ENCODE measurements at places on chromosomes 5 and 9.

DNA sequence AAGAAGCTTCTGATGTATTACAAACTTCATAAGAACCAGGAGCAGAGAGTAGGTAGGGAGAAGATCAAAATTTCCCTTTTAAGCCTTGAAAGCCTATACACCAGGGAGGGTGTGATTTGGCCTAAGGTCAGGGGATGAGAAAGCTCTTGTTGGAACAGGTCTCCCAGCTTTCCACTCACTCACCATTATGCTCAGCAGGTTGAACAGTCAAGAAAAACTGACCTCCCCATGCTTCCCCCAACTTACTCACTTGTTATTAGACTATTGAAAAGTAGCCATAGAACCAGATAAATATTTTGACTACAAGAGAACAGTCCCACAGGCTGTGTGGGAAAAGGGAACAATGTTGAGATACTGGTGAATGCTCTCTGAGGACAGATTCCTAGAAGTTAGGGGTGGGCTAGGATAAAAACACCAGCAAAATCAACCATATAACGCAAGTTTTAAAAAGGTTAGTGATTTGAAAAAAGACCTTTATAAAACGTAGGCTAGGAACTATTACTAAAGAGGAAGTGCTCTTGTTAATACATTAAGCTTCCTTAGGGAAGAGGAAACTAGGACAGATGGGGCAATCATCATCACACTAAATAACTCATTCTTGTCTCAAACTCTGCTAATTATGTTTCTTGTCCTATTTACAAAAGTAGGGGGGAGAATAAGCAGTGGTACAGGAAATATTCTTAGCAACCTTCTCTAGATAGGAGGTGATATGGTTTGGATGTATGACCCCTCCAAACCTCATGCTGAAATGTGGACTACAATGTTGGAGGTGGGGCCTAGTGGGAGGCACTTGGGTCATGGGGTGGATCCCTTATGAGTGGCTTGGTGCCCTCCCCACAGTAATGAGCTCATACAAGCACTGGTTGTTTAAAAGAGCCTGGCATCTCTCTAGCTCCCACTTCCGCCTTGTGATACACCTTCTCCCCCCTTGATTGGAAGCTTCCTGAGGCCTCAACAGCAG is 31.0 kb downstream of the PCDHGC5 start:
- no peak for DNase-seq

- no peak for DNase-seq
Measured at GRCh38 chr5:123451047-123451446, 27.8 kb upstream of the CEP120 start.

- DNase-seq, result no peak
Measured at GRCh38 chr9:89621676-89622075, 16.9 kb downstream of the GADD45G start.

DNA sequence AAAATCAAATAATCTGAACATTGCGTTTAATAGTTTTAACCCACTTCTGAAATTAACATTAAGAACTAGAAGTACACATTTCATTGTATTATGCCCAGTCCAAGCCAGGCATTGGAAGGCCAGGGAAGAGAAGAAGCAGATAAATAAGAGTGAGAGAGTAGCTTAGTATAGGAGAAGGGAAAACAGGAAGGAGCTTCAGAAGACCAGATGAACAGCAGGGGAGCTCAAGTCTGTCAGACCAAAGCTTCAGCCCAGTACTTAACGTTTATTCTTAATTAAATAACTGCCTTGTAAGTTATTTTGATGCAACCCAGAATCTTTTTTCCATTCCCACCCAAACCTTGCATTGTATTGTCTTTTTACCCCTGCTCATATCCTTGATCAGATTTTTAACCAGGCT is 11.5 kb upstream of the FAM120AOS start:
- DNase-seq, result no peak

DNA sequence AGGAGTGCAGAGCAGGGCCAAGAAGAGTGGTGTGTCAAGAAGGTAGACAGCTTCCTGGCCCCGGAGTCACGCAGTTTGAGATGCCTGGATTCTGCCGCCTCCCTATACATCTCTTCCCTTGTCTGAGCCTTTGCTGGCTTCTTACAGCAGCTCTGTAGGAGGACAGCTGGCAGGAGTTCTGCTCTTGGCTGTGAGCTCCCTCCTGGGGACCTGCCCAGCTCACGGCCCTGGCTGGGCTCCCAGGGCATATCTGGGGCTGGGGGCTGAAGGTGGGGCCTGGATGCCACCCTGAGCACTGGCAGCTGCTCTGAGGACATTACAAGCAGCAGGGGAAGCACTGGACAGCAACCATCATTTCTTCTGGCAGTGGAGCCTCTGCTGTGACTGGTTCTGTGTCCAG is 786 bp upstream of the TSSK1B start:
- DNase-seq, result no peak

DNA sequence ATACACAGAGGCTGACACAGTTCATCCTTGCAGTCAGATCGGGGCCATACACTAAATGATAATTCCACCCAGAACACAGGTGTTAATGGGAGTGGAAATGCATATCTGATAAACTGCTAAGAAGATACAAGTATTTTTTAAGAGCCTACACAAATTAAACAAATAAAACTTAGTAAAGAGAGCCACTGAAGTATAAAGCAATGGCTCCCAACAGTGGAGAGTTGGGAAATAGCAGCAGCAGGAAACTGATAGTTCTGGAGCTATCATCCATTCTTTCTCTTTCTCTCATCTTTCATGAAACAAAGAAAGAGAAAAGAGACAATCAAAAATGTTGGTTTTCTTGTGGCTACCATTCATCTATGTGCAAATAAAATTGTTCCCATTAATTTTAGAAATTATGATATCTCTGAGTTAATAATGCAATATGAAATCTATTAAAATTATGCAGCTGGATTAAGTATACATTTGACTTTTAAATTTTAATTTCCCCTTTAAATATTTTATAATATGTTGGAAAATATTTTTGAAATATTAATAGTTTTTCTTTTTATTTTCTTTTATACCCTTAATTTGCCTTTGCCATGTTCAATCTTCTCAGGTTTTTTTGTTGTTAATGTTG is 120.8 kb downstream of the EMB start:
- no peak for DNase-seq

DNA sequence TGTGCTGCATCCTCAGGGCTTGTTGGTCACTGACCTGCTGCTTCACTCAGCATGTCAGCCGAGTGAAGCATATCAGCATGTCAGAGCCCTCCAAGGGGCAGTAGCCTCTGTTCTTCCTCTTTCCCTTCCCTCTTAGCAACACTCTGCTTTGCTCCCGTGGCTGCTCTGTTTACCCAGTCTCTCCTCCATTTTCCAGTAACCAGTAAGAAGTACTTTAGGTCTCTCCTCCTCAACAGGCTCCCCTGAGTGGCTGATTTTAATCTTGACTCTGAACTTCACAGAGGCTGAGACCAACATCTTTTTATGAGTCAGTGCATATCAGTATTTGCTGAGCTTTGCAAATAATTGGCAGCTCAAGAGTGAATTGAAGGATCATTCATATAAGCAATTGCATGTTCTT is 18.6 kb upstream of the ADRB2 start:
- no peak for DNase-seq

DNA sequence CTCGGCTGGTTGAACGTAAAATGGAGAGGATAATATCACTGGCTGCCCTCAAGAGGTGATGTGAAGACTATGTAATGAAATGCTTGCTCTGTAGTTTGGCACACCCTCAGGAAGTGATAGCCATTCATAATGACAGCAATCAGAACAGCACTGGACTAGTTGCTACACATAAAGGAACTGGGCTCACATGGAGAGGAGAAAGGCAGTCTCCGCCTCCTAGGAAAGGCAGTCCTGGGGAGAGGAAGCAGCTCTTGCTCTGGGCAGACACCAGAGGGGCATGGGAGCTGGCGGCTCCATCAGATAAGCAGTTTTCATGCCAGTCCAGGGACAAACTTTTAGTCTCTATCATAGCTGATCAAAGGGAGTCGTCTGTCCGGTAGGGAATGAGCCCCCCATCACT is 46.9 kb downstream of the ARHGEF37 start:
- no peak for DNase-seq

DNA sequence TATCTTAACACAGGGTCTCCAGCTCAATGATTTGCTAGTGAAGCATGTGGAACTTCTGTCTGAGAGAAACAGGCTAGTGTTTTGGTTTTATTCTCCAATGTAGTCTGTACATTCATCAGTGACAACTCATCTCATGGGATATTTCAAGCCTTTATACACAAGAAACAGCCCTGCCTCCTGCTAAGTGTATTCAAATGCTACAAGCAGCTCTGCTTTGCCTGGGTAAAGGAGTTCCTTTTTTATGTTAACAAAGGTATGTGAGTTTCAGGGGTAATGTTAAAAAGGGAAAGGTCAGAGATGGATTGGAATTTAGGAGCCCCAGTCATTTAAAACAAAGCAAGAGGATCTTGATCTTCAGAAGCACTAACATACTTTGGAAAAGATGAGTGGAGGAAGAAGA is 498.7 kb downstream of the ISL1 start:
- DNase-seq, result no peak

DNA sequence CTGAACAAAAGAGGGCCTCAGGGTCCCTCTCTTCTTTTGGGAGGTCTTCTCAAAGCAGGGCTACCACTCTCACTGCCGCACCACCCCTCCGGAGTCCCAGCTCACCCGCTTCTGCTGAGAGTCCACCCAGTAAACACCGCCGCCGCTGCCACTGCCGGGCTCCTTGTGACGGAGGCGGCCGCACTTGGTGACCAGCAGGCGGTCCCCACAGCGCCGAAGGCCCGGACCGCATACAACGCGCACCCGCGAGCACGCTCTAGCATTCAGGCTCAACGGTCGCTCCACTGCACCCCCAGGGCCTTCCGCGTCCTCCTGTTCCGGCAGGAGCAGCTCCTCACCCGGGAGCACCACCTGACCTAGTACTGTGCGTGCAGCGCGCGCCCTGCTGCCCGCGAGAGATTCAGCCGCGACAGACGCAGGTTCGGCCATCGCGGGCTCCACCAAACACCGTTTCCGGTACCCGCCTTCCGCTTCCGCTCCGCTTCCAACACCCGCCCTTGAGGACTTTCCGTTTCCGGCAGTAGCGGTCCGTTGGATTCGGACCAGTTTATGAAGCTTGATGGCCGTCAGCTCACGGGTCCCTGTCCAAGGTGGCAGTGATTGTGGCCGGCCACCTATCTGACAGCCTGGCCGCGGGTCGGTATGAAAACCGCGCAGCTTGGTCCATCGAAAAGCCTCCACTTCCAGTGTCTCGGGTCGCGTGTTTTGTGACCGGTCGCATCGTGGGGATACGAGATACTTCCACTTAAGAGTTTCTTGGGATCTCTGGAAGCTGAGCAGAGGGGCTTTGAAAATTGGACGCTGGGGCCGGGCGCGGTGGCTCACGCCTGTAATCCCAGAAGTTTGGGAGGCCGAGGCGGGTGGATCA is at the start of gene EXOSC3:
EXOSC3 (minus strand) TSS at position 449 of the 868 bp plus-strand sequence; CDS start at position 429, 20 bp downstream.
- DNase-seq, result peak; percentile 75

- DNase-seq, result no peak
Measured at GRCh38 chr9:2228132-2228531, 213.0 kb downstream of the SMARCA2 start.

- DNase-seq, result no peak
Measured at GRCh38 chr9:98341157-98342097, 86.0 kb upstream of the TBC1D2 start.

DNA sequence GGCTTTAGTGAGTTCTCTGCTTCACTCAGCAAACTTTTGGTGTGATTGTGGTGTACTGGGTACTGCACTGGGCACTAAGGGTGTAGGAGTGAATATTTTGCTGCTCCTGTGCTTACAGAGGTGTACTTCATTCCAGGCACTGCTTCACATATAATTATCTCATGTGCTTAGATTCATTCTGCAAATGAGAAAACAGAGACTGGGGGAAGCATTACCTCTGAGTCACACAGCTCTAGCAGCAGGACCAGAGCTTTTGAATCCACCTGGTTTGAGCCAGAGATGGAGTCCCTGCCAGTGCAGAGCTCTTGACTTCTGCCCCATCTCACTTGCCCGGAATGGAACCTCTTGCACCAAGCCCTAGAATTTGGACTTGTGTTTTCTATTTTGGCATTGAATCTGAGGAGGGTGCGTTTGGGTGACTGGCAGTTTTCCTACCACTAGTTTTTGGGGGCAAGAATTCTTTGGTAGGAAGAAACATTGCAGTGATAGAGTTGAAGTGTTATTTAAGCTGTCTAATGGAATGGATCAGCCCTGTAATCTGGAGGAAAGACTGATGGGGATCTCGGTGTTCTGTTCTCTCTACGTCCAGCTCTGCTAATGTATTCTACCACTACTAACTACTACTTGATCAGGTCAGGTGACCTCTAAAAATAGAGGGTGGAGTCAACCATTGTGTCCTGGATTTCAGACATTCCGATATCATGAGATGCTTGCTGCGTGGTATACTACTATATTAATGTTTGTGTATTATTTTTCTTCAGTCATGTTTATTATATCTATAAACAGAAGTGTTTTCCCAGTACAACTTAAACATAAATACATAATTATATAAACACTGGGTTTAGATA is 2.5 kb downstream of the ARHGAP26 start:
- DNase-seq, result no peak

GRCh38 chr5:148978370-148979082 is 84.3 kb downstream of the SH3TC2 start:
- no peak for DNase-seq

- no peak for DNase-seq
Measured at GRCh38 chr5:153365547-153365946, 124.9 kb upstream of the GRIA1 start.

DNA sequence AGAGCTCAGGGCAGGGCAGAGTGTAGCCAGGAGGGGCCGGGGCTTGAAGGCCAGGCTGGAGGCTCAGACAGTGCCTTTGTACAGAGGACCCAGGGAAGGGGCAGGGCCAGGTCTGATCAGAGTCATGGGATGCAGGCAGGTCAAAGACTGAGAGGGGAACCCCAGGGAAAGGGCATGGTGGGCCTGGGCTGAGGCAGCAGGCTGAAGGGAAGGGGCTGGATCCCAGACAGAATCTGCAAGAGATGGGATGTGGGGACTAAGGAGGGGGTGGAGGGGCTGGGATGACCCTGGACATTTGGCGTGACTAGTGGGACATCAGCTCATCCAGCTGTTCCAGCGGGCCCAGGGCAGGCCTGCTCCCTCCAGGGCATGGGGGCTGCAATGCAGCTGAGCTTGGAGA is 15.5 kb upstream of the MRNIP start:
- no peak for DNase-seq

GRCh38 chr9:14271093-14271673 is 42.8 kb downstream of the NFIB start:
- DNase-seq, result no peak

DNA sequence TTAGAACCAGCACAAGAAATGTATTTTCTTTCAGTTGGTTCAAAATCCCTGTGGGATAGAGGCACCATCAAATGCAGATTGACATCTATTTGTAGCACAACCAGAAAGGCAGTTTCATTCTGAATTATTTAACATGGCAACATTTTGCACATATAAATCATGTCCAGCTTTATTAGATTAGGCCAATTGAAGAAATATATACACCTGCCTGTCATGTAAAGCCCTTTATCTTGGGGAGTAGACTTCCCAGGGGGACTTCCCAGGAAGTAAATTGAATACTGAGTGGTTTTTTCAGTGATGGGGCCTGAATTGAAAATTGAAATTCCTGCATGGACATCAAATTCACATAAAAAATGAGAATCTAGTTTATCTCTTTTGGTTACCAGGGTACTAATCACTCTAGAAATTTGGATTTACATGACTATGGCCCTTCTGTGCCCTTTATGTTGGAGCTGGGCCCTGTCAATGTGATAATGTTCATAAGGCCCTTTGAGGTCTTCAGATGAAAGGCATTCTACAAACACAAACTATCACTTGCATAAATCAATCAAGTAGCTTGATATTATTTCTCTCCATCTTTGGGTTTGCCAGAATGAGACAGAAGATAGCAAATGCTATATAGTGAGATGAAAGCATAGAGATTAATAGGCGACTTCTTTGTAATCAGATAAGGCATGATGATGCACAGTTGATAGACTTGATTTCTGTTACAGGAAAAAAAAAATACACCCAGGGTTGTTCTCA is 26.2 kb upstream of the ZNF608 start:
- DNase-seq, result no peak

- no peak for DNase-seq
Measured at GRCh38 chr5:34673463-34674125, 17.5 kb downstream of the RAI14 start.

Measured in activated T-cell treated with anti-CD3 and anti-CD28 coated beads for 1 hour (primary cell).